ENCODE measurements at places on chromosomes 2 and 18.

DNA sequence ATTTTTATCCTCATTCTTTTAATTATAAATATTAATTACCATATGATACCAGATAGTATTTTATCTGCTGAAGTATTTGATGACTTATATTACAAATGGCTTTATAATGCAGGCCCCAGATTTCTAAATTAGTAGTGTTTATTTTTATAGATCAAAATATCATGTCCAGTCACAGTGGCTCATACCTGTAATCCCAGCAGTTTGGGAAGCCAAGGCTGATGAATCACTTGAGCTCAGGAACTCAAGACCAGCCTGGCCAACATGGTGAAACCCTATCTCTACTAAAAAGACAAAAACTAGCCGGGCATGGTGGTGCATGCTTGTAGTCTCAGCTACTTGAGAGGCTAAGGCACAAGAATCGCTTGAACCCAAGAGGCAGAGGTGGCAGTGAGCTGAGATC, 100.1 kb upstream of the ARHGAP15 start:
- no peak for DNase-seq
- peaks cover 12% of the 10 kb centered on the region for H3K27me3 ChIP-seq
- H3K4me1 ChIP-seq = peaks cover 12% of the 10 kb centered on the region
- H3K27ac ChIP-seq = no peak overlapping the region
- H3K36me3 ChIP-seq = no peaks in the 10 kb centered on the region

DNA sequence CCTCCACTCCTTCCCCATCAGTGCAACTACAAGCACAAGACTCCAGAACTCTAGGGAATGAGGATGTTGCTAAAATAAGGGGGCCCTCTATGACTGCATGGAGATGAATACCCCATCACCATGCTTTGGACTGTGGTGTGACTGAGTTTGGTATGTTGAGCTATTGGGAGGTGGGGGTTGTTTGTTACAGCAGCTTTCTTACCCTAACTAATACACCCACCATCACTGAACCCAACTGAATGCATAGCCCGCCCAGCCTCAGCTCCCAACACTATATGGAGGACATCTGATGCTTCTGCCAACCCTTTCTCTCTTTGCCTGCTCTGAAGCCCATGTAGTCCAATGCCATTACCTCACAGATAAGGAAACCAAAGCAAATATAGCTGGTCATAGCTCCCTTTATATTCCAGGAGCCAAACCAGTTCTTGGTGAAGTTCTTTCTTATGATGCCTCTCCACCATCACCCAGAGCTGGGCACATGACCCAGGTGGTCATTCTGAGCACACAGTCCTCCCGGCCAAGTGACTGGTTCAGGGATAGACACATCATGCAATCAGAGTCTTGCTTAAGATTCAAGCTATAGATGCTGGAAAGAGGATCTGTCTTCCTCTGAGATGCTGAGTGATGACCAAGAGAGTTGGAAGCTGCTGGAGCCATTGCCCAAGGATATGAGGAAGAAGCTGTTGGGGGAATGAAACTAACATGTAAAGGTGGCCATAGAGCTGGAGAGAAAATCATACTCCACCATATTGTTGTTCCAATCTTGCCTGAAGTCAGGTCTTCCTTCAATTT, 155.6 kb upstream of the HAAO start:
- H3K36me3 ChIP-seq = no peaks in the 10 kb centered on the region
- H3K4me1 ChIP-seq = 0 out of 2 replicates have a peak, but pooled peaks cover 4% of the 10 kb centered on the region
- H3K27me3 ChIP-seq = no peaks in the 10 kb centered on the region
- no peak for DNase-seq
- no peak overlapping the region for H3K4me3 ChIP-seq
- no peak overlapping the region for H3K27ac ChIP-seq

GRCh38 chr2:239275044-239275685, 125.7 kb downstream of the HDAC4 start:
- no peaks in the 10 kb centered on the region for H3K27me3 ChIP-seq
- DNase-seq = no peak
- no peaks in the 10 kb centered on the region for H3K36me3 ChIP-seq
- no peak overlapping the region for H3K4me3 ChIP-seq

GRCh38 chr18:36769611-36770314, 59.0 kb downstream of the TPGS2 start:
- no peak overlapping the region for H3K4me3 ChIP-seq
- DNase-seq = peak; percentile 74
- H3K27ac ChIP-seq = no peak overlapping the region
- no peaks in the 10 kb centered on the region for H3K27me3 ChIP-seq
- H3K4me1 ChIP-seq = 0 out of 2 replicates have a peak, but pooled peaks cover 6% of the 10 kb centered on the region
- H3K36me3 ChIP-seq = no peaks in the 10 kb centered on the region

GRCh38 chr18:48896875-48897511, 53.8 kb downstream of the SMAD7 start:
- peak; percentile 70 for DNase-seq
- H3K36me3 ChIP-seq = no peaks in the 10 kb centered on the region
- no peaks in the 10 kb centered on the region for H3K4me1 ChIP-seq
- H3K27me3 ChIP-seq = no peaks in the 10 kb centered on the region
